Activated CD4-positive, alpha-beta T cell treated with anti-CD3 and anti-CD28 coated beads, Interleukin-2, amount 10 ng/mL, durations not matched to agents 24 days and 14 days (primary cell): ENCODE measurements at places on chromosomes 5 and 9.

DNA sequence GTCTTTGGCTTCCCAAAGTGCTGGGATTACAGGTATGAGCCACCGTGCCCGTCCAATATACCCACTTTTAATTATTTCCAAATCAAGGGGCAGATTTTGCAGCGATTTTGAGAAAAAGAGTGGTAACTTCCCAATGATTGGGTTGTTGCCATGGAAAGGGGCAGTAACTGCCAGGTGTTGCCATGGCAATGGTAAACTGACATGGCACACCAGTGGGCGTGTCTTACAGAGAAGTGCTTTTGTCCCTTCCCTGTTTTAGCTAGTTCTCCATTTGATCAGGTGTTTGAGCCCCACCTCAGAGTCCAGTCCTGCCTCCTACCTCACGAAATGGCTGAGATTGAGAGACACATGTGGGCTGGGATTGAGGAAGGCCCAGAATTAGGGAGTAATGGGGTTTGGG, 86.3 kb upstream of the IER5L start:
- DNase-seq, result no peak

DNA sequence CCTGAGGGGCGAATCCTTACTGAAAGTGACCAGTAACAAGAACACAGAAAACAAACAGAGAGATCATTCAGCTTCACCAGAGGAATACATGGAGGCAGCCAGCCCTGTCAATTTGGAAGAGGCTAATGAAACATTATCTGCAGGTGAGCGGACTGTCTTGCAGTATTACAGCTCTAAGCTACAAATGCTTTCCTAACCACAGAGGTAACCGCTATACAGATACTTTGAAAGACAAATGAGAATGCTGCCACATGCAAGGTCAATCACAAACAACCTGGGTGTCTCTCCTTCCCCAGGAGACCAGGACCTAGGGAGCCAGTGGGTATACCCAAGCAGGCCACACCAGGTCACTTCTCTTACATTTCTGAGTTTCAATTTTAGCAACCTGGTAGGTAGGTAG, 30.2 kb downstream of the EFNA5 start:
- no peak for DNase-seq

DNA sequence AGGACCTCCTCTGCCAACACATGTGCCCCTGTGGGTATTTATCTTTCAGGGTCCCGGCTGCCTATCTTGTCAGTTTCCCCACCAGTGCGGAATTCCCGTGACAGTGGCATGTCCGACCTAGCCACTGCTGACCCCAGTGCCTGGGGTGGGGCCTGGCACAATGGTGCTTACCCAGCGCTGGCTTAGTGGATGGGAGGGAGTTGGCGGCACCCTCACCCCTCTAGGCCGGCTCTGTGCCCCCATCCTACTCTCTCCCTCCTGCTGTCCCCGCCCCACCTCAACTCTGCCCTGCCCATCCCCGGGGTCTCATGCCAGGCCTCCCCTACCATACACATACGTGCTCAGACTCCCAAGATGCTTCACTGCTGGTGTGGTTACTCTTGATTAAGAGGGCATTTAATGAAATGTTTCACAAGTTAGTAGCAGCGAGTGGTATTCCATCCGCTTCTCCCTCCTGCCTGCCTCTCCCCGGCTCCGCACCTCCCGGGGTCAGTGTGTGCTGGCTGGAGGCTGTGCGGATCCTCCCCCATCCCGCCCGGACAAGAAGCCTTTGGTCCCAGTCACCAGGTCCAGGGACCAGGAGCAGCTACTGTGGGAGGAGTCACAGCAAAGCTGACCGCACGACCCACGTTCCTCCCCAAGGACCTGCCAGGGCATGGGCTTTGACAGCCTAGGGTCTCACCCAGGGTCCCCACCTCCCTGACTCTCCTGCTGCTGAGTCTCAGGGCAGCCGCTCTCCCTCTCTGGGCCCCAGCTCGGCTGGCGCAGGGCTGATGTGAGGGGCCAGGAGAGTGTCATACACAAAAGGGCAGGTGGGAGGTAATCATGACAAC, 9.5 kb upstream of the QRFP start:
- DNase-seq, result no peak

DNA sequence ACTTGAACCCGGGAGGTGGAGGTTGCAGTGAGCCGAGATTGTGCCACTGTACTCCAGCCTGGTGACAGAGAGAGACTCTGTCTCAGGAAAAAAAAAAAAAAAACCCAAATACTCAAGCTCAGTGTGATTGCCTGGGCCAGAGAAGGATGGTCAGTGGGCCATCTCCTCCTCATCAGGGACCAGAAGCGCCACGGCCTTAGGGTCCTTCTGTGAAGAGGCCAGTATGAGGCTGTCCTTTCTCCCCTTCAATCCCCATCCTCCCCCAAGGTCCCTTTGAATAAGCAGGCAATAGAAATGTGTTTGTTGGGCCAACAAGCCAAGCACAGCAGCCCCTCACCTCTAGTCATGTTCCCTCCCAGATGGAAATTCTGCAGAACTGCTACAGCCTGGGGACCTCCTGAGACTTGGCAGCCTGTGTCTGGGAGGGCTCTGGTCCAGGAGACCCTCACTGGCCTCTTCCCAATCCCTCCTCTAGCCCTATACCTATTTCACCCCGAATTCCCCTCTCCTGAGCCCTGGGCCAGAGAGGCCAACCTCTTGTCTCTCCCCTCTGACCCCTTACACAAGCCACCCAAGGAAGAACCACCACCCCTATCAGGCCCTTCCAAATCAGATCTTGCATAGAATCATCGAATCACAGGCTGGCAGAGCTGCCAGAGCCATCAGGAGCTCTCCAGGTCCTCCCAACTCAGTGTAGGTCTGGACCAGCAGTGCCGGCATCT, 1.0 kb downstream of the CSF1R start:
- no peak for DNase-seq

- DNase-seq, result no peak
Observed at GRCh38 chr5:125181159-125181558, 434.7 kb upstream of the ZNF608 start.

DNA sequence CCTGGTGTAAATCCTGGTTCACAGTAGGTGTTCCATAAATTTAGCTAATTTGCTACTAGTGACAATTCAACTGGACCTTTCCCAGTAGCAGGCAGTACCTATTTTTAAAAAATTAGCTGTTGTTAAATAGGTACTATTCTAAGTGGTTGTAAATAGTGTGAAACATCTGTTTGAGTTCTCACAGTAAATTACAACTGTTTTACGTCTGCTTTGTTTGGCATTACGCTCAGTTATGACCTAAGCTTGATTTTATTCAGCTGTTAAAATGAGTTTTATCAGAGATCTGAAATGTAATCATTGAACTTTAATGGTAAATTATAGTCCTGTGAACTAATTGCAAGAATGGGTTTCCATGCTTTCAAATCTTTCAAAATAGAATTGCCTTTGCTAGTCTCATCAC, 93.9 kb downstream of the GPBP1 start:
- DNase-seq, result no peak

- no peak for DNase-seq
Observed at GRCh38 chr5:74166064-74166463, 474.5 kb downstream of the ENC1 start.

DNA sequence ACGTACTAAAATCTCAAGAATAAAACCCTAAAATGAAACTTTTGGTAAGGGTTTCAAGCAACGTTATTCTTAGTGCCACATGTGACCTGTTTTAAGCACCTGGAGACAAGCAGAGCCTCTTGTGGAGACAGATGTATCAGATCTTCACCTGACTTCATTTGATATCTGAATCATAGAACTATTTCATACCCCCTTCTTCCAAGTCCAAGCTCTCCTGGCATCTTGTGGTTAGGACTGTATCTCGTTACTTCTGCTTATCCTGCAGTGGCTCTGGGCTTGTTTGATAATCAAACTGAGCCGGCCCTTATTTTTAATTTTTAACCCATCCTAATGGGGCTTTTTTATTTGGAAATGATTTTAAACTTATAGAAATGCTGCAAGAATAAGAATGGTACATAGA, 11.1 kb upstream of the FSD1L start:
- no peak for DNase-seq

DNA sequence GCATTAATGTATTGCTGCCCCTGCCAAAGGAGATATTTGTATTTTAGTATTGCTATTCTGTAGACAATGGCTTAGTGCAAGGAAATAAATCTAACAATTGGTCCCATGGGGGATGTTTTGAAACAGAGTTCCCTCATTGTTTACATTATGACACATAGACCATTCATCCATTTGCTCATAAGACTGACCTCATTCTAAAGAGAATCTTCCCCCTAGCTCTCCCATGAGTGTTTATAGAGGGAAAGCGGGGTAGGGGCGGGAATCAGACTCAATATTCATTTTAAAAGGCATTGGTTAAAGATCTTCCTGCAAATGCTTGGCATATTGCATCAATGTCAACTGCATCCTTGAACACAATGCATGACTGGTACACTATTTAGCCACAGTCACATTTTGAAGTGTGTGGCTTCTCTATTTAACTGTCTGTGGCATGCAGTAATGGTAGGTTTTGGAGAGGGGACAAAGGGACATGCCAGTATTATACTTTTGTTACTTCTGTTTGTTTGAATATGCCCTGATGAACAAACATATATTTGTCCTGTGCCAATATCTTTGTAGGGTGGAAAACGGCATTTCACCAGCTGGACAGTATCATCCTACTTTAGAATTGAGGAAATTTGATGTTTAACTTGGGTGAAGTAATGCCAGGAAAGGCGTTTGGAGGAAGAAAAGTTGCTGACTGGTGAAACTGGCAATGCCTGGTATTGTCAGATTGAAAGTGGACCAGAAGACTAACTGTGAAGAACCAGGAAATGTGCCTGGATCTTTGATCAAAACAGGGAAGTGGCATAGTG, 84.1 kb upstream of the MEGF10 start:
- no peak for DNase-seq

GRCh38 chr5:59326596-59326995, 566.9 kb downstream of the PDE4D start:
- no peak for DNase-seq

DNA sequence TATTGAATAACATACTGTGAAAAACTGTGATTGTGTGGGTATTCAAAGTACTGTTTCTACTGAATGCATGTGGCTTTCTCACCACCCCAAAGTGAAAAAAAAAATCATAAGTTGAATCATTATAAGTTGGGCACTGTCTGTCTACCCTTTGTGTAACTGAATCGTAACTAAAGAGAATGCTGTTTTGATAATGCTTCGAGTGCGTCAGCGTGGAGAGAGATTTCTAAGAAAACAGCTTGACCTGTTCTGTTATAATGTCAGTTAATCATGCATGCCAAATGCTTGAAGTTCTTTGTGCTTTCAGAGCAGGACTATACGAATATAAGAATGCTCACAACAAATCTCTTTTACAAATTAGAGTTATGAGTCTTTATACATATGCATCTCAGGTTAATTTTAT, 148.8 kb upstream of the SGCD start:
- no peak for DNase-seq

GRCh38 chr9:14231196-14231990, 82.5 kb downstream of the NFIB start:
- peak; percentile 24 for DNase-seq

DNA sequence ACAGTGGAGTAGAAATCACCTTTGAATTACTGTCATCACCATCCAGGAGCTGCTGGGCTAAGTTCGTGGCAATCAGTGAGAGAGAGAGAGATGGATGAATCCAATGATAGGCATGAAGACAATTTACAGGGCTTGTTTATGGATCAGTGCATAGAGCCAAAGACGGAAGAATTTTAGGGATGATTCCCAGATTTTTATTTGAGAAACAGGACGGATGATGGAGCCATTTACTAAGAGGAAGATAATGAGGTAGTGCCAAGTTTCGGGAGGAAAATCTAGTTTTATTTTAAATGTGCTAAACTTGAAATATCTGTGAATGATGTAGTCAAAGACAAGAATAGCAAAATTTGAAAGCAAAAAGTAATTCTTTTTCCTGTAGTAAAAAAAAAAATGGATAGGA, 394.2 kb upstream of the PAPPA start:
- DNase-seq, result no peak

GRCh38 chr5:181191526-181192336, 13.3 kb downstream of the TRIM7 start:
- DNase-seq, result peak; percentile 99

DNA sequence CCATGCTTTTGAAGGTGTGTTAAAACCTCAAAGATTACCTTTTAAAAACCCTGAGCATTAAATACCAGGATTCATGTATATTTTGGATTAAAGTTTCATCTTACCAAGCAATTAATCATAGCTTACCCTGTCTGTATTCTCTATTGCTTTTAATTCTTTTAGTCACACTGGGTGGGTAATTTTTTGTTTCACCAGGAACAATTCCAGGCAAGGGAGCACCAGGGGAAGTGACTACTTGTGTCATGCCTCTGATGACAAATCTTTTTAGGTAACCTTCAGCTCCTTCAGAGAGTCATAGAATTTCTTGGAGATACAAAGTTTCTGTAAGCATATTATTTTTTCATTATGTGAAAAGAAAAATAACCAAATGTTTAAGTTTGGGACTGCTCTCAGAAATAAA, 33.4 kb upstream of the ANXA1 start:
- DNase-seq, result no peak

DNA sequence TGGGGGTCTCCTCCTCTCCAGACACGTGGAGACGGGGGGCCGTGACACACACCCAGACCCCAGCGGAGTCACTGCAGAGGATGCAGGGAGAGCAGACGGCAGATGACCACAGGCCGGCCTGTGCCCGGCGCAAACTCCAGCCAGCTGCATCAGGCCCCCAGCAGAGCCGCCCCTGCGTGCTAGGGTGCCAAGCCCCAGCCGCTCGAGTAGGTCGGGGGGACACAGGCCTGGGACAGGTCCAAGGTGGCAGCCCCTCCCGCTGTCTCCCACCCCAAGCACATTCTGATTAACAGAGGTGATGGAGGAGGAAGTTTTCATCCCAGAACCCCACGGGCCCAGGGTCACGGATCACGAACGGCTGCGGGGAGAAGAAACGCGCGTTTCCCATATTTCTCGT, 14.4 kb downstream of the NACC2 start:
- no peak for DNase-seq

GRCh38 chr9:114061830-114062474, 16.1 kb downstream of the AMBP start:
- DNase-seq, result no peak

DNA sequence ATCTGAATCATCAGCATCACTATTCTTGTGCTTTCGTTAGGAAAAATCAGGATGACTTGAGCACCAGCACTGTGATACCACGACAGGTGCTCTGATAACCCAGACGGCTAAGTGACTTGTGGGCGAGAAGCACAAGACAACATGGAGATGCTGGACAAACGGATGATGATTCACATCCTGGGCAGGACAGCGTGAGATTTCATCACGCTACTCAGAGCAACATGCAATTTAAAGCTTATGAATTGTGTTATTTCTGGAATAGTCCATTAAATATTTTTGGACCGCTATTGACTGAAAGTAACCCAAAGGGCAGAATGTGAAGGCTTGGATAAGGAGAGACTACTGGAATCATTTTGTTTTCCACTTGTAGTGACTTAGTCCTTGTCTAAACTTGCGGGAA, 114.8 kb upstream of the DAPK1 start:
- DNase-seq, result no peak

DNA sequence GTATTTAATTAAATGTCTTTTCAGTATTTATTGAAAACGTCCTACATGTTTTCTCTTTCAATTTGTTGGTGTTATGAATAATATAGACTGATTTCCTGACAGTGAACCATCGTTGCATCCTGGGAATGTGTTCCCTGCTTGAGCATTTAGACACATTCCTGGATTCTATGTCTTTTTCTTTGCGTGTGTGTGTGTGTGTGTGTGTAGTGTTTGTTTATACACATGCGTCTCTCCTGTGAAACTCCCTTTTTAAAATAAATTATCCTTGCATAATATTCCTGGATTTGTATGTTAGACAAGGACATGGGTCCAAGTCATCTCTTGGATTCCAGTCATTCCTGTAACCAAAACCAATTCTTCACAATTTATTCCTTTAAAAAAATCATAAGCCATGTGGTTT, 153.4 kb downstream of the HSPA4 start:
- no peak for DNase-seq
